Activated T-cell treated with anti-CD3 and anti-CD28 coated beads, Interleukin-2, amount 50 U/mL, for 72 hours (primary cell): ENCODE measurements at places on chromosomes 7 and 10. TPM values are rescaled to one million over a fixed set of nuclear protein-coding genes. Genes with fewer than 3 reads are reported as not detected.

DNA sequence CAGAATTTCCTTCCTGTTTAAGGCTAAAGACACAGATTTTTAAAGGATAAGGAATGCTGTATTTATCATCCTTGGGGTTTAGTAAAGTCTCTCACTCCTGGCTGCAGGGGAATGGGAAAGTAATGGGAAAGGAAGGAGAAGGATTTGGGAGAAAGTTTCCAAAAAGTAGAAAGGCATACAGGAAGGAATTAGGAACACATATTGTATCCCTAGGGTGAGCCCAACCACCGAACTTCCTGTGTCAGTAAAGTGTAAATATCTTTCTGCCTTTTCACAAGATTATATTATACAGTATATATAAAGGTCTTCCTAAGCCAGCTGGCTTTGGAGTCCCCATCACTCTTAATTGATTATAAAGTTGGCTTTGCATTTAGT is 12.0 kb upstream of the UBE2D1 start:
- no peak for DNase-seq

CUBN gene
- total RNA-seq = 0.65 TPM

- no peak for DNase-seq
Observed at GRCh38 chr10:110304394-110304779, 333 bp downstream of the SMNDC1 start.

MARVELD1 gene
- total RNA-seq = 1.5 TPM

DNA sequence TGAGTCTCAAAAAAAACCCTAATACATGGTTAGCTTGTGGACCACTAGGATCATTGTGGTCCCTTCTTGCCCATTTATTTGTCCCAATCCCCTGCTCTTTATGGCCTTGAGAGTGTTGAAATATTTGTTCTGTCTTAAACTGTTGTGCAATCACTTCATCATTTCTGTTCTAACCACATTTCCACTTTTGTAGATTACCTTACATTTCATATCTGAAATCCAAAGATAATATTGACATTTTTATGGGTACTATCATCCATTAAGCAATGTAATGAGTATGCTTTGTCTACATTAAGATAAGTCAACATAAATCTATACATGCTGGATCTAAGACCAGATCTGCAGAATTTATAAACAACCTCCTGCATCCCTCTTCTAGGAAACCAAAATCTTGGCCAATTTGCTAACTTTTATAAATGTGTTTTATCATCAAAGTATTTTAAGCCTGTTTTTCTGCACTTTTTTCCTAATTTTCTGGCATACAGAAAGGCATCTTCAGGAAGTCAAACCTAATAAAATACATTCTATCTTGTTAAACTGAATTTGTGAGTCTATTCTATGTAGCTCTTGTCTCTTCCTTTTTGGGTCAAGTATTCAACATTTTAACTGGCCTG is 359.4 kb upstream of the CELF2 start:
- no peak for DNase-seq

GDF2 gene
- total RNA-seq = not detected

DNA sequence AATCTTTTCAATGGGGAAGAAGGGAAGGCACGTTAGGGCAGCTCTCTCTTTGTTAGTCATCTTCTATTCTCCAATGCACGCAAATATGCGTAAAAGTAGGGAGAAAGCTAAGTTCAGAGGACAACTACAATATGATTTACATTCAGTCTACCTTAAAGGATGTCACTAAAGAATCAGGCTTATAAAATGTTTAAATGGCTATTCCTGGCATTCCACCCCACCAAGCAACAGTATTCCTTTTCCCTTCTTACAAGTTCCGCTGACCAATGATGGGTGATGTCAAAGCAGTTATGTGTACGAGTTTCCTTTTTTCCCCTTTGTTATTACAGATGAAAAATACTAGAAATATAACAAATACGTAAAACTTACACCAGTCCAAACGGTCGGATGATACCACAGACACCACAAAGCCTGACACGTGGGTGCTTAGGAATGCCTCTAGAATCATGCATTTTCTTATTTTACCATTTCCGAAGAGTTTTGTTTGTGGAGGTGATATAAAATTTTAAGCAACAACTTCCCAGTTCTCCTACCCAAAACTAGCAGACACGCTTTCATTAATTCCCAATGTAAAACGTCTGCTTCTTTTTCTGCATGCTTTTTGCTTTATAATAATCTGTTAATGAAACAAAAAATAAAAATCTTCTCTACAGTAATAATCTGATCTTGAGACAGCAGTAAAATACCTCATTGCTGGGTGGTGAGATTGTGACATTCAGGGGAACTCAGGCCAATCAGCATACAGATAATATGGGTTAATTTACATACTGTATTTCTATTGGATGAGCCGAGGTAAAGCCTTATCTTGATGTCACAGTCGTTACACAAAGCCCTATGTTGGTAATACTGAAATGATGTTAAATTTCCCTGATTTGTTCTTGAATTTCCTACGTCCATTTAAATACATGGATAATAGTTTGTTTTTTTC is 708 bp upstream of the GPR85 start:
- DNase-seq = no peak
